Stomach (tissue), 19 donors: ENCODE measurements at places on chromosomes 11 and 22. TPM values are rescaled to one million over a fixed set of nuclear protein-coding genes. Genes with fewer than 3 reads are reported as not detected.
A peak's percentile ranks its signal among the peaks of the same experiment; 100 is the strongest.

GANAB gene
- 155 TPM for total RNA-seq

CEP126 gene
- total RNA-seq = 2.2 TPM

GRCh38 chr11:76453248-76453647, 8.4 kb downstream of the EMSY start:
- H3K27me3 ChIP-seq = no peaks in the 10 kb centered on the region
- peaks cover 9% of the 10 kb centered on the region for H3K4me1 ChIP-seq
- no peak overlapping the region for H3K4me3 ChIP-seq
- peaks cover 70% of the 10 kb centered on the region for H3K36me3 ChIP-seq

GRCh38 chr22:44907765-44908737, 101.8 kb downstream of the PHF21B start:
- no peaks in the 10 kb centered on the region for H3K4me1 ChIP-seq
- no peak overlapping the region for H3K27ac ChIP-seq
- H3K27me3 ChIP-seq = no peaks in the 10 kb centered on the region
- no peak overlapping the region for H3K4me3 ChIP-seq
- no peaks in the 10 kb centered on the region for H3K36me3 ChIP-seq

B4GAT1 gene
- 3.5 TPM for total RNA-seq

OR8G1 gene
- not detected for total RNA-seq

- H3K36me3 ChIP-seq = peaks cover 8% of the 10 kb centered on the region
- H3K27me3 ChIP-seq = no peaks in the 10 kb centered on the region
- no peaks in the 10 kb centered on the region for H3K4me1 ChIP-seq
- no peak for DNase-seq
Measured at GRCh38 chr11:12900496-12900895, 108.6 kb upstream of the RASSF10 start.

DNA sequence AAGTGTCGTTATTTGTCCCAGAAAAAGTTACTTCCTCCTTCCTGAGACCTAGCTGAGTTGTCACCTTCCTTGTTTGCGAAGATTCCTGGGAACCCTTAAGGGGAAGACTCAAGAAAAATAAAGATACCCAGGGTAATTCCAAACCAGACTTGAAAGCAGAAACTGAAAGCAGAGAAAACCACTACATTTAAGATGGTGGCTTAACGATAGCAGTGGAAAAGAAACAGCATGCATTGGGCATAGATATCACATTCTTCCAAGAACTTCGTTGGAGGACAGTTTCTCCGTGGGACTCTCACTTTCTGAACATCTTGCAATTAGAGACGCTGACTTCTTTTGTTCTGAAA, 89.1 kb downstream of the FAM76B start:
- no peaks in the 10 kb centered on the region for H3K27me3 ChIP-seq
- no peak overlapping the region for H3K4me3 ChIP-seq
- no peak for DNase-seq
- H3K27ac ChIP-seq = peak overlapping the region; percentile 3
- peaks cover 46% of the 10 kb centered on the region for H3K4me1 ChIP-seq
- H3K36me3 ChIP-seq = no peaks in the 10 kb centered on the region

FXYD6 gene
- total RNA-seq = 47.0 TPM

H19 gene
- total RNA-seq = 2,215 TPM

TRIM51 gene
- not detected for total RNA-seq

DNA sequence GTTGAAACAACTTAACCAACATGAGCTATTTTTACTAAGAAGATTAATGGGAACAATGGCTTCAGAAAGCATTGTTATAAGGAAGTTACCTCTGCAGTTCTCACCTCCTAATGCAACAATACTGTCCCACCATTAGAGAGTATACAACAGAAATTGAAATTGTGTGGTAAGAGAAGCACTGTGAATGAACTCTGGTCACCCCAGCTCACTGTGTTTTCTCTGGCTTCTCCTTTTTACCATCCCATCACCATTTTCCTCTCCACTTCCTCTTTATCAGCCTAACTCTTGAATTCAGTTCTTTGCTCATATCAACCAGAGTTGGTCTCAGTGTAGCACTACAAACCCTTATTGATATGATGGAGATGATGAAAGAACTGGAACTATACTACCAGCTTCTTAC, 138.0 kb upstream of the POU2AF2 start:
- no peak overlapping the region for H3K27ac ChIP-seq
- H3K4me1 ChIP-seq = no peaks in the 10 kb centered on the region

- H3K27ac ChIP-seq = peak overlapping the region; percentile 85
- peaks cover 45% of the 10 kb centered on the region for H3K4me1 ChIP-seq
- no peaks in the 10 kb centered on the region for H3K27me3 ChIP-seq
- no peaks in the 10 kb centered on the region for H3K36me3 ChIP-seq
- H3K4me3 ChIP-seq = no peak overlapping the region
Measured at GRCh38 chr11:78039919-78040671, 17.0 kb upstream of the KCTD14 start.

- no peak overlapping the region for H3K27ac ChIP-seq
- no peak for DNase-seq
- no peaks in the 10 kb centered on the region for H3K4me1 ChIP-seq
- no peaks in the 10 kb centered on the region for H3K36me3 ChIP-seq
- H3K27me3 ChIP-seq = no peaks in the 10 kb centered on the region
Measured at GRCh38 chr11:100624346-100624745, 62.7 kb upstream of the ARHGAP42 start.

GRCh38 chr11:11722246-11722645, 100.4 kb upstream of the GALNT18 start:
- no peak for DNase-seq
- no peaks in the 10 kb centered on the region for H3K27me3 ChIP-seq
- no peaks in the 10 kb centered on the region for H3K36me3 ChIP-seq
- no peak overlapping the region for H3K27ac ChIP-seq
